Left cardiac atrium (tissue), 4 donors: ENCODE measurements at places on chromosomes 7 and 10. TPM values are rescaled to one million over a fixed set of nuclear protein-coding genes. Genes with fewer than 3 reads are reported as not detected.

WDR37 gene
- 33.9 TPM for total RNA-seq

- DNase-seq = no peak
Observed at GRCh38 chr10:130990486-130990885, 321.0 kb downstream of the TCERG1L start.

- DNase-seq = no peak
Observed at GRCh38 chr10:86020134-86020533, 346.5 kb downstream of the GRID1 start.

DNA sequence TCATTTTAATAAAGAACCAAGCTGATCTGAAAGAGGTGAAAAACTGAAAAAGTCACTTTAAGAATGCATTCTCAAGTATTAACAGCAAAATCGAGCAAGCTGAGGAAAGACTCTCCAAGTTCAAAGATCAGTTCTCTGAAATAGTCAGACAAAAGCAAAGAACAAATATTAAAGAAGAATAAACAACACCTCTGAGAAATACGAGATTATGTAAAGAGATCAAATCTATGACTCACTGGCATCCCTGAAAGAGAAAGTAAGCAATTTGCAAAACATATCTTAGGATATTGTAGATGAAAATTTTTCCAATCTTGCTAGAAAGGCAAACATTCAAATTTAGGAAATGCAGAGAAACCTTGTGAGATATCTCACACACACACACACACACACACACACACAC lies 138.4 kb upstream of the HGF start:
- DNase-seq = no peak

DNA sequence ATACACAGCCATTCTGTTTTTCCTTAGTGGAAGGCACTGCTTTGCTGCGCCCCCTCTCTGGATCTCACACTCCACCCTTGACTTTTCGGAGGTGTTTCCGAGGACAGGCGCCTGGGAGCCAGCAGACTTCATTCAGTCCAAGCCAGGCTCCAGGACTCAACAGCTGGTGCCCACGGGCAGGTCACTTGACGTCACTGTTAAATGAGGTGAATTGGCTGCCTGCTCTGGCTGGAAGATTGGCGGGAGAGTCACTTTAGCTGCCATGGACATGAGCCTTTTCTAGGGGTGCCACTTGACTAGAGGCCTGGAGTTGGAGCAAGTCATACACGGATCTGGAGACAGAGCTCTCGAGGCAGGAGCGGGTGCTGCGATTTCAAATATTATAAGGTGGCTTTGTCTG lies 3.2 kb downstream of the HTRA1 start:
- DNase-seq = no peak

EPO gene
- not detected for total RNA-seq
